ENCODE measurements at places on chromosomes 16 and 17.

DNA sequence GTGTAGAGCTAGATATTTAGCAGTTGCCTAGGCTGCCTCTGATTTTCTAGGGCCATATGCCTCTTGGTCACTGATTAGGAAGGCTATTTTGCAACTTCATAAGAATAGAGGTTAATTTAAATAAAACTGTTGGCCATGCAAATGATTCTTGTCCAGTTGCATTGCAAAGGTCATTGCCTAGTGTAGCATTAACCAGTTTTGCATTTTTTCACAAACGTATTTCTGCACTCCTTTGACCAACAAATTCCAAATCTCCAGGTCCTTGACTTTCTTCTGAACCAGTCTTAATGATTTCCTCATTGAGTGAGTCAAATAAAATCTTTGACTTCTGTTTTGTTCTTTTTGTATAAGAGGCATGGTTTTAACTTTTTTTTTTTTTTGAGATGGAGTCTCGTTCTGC lies 33.5 kb downstream of the ERCC4 start:
- no peak for DNase-seq

DNA sequence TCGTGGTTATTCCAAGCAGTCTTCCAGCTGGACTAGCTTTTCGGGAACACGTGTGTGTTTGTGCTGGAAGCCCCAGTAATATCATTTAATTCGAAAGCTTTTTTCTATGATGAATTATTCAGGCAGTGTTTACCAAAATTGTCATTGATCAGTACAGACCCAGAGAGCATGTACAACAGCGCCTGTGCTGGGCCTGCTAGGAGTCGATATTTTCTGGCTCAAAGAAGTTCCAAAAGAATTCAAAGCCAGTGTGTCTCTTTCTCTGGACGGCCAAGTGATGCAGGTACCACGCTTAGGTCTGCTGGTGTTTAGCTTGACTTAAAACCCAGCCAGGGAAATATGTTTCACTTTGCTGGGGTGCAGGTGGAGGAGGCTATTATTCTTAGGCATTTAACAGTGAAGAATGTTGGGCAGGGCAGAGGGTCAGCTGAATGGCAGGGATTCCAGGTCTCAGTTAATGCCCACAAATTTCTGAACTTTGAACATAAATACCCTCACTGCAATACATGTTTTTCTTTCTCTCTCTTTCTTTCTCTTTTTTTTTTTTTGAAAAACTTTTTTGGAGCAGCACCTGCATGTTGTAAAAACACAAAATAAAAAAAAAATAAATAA lies 401.3 kb downstream of the WWOX start:
- DNase-seq, result no peak

GRCh38 chr16:64206862-64207261 lies 915.0 kb downstream of the CDH11 start:
- no peak for DNase-seq

GRCh38 chr17:67025216-67025792 lies 19.1 kb upstream of the CACNG1 start:
- no peak for DNase-seq

- DNase-seq, result no peak
Measured at GRCh38 chr17:45248132-45248957, 13.5 kb downstream of the SPATA32 start.

GRCh38 chr17:27296428-27296979 lies 2.6 kb downstream of the WSB1 start:
- DNase-seq, result peak; percentile 19

GRCh38 chr16:57618296-57619132 lies 9.9 kb upstream of the ADGRG1 start:
- DNase-seq, result no peak

DNA sequence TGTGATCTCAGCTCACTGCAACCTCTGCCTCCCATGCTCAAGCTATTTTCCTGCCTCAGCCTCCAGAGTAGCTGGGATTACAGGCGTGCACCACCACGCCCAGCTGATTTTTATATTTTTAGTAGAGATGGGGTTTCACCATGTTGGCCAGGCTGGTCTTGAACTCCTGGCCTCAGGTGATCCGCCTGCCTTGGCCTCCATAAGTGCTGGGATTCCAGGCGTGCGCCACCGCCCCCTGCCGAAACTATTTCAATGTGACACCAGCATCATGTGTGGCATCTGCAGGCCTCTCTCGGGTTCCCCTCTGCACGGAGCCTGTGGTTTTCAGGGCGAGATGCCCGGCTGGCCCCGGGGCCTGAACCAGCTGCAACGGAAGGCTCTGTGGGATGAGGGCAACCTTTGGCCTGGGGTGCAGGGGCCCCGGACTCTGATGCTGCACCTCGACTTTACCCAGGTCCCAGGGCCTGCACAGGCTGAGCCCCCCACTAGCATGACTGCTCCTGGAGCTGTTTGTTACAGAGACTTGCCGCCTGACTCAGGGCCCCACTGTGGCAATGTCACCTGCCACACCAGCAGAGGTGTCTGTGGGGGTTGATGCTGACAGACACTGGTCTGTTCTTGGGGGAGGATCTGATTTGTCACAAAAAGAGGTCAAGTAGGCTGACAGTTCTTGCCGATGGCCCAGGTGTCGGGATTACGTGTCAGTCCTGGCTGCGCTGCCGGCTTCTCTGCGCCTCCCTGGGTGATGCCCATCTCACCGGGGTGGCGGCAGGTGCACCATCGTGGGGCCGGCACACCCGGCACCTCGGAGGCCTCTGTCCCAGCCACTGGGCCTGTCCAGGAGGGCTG lies 8.6 kb upstream of the TEX19 start:
- DNase-seq, result no peak

DNA sequence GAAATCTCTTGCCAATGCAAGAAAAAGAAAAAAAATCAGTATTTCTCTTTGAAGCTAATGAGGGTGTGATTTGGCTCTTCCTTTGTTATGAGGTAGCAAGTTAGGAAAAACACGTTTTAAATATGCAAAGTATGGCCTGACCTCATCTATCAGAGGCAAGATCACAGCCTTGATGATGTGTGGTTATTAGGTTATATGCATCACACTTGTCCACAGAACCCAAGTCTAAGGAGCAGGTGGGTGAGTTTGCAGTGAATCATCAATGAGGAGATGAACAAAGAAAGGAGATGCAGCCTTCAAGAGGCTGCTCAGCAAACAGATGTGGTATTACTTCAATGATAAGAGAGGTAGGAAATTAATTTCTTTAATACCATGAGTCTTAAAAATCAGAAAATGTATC lies 594.8 kb upstream of the CDH5 start:
- no peak for DNase-seq

DNA sequence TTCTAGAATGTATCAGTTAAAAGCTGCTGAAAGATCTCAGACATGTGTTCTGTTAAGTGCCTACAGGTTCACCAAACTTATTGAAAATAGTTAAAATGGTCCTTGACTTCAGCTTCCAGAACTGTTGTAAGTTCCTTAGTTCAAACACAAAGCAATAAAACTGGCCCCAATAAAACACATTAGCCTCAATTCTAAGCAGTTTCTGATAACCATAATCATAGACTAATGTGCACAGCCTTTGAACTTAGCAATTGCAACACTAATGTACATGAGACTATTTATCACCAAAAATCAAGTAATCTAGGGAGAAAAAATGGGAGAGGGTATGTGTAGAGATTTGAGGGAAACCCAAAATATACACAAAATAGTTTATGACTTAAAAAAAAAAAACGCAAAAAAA lies 15.4 kb downstream of the PIGL start:
- no peak for DNase-seq

DNA sequence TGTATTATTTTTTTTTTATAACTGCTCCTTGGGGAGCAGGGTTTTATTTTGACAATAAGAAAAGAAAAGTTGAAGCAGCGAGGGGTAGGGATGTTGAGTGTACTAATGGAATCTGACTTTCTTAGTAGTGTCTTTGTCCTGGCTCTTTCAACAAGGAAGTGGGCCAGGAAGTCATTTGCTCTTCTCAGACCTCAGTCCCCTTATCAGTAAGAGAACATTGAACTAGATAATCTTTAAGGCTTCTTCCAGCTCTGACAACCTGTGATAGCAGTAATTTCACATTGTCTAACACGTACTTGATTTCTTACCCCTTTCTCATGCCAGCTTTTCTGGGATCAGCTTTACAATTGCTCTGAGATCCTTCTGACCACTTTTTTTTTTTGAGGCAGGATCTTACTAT lies 8.3 kb downstream of the LIG3 start:
- no peak for DNase-seq

DNA sequence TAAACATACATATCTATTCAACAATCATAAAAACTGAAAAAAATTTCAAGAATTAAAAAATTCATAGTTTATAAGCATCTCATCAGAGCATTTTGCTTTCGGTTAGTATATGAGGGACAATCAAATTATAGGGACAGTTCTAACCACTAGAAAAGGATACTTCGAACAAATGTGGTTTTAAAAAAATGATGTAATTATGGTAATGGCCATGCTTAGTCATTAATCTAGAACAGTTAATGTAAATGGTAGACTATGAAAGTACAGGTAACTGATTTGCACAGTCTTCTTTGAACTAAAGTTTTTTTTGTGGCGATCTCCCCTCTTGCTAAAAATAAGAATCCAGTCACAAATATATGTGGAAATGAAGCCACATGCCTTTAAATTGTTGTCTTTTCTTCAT lies 63.5 kb upstream of the PHOSPHO1 start:
- no peak for DNase-seq

GRCh38 chr17:38327936-38328335 lies 15.8 kb downstream of the GPR179 start:
- no peak for DNase-seq

DNA sequence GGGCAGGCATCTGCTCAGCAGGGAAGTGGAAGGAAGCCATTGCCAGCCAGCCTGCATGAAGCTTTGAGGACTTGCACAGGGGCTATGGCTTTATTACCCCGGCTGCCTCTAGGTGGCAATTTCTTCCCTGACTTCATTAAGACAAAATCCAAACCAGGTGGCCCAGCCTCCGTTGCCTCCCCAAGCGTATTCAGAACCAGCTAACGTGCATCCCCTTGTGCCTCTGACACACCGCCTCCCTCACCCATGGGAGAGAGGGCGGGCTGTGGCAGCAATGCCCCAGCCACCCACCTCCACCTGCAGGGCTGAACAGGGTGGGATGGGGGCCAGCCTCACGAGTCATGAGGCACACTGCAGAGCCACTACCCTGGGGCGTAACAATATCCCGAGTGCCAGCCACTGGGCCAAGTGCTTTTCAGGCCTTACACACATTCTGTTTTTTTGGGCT lies 6.8 kb downstream of the KIFC3 start:
- DNase-seq, result no peak

DNA sequence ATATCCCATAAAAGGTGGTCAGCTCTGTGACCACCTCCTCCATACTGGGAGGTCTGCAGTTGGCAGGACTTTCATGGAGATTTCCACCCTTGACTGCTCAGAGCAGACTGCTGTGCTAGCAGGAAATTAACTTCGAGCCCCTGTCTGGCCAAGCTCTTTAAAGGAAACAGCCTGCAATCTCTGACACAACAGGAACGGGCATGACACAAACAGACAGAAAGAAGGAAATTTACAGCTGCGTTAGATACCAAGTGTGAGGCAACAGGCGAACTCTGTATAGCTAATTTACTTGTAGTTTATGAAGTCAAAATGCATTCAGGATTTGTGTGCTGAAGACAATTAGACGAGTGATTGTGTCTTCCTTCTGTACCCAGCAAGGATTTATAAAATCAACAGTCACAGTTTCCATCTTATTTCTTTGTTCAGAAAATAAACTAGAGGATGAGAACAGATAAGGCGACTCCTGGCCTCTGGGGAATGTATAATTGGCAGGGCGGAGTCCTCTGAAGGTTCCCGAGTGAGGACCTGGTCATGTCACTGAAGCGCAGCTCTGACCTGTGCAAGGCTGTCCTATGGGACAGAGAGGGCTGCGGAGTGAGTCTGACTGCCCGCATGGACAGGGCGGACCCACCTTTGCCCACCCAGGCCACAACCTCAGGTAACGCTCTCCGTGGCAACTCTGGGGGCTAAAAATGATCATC lies 16.1 kb downstream of the WIPI1 start:
- peak; percentile 76 for DNase-seq

- peak; percentile 67 for DNase-seq
Measured at GRCh38 chr17:48597778-48598631, 4.4 kb upstream of the HOXB5 start.

GRCh38 chr16:85209526-85210121 lies 97.4 kb upstream of the CIBAR2 start:
- no peak for DNase-seq

GRCh38 chr16:25433388-25433787 lies 175.7 kb upstream of the ZKSCAN2 start:
- no peak for DNase-seq

- no peak for DNase-seq
Measured at GRCh38 chr17:6255322-6255721, 179.6 kb downstream of the AIPL1 start.

GRCh38 chr17:47822785-47823184 lies 1.2 kb upstream of the OSBPL7 start:
- no peak for DNase-seq

- no peak for DNase-seq
Measured at GRCh38 chr16:5575646-5576245, 478.2 kb upstream of the EEF2KMT start.

DNA sequence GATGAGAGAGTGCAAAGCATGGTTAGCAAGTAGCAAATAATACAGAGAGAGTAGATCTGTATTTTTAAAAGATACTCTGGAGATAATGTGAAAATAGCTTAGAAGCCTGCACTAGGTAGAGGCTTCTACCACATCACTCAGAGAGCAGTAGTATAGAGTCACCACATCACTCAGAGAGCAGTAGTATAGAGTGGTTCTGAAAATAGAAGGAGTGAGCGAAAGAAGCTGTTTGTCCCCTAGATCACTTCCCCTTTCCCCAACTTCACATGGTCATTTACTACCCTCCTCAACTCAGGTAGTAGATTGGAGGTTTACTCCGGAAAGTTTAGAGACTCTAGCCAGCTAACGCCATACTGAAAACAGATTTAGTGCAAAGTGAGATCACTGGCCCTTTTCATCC lies 17.1 kb downstream of the DGKE start:
- DNase-seq, result no peak

GRCh38 chr17:81524039-81524864 lies 3.9 kb upstream of the FSCN2 start:
- no peak for DNase-seq

DNA sequence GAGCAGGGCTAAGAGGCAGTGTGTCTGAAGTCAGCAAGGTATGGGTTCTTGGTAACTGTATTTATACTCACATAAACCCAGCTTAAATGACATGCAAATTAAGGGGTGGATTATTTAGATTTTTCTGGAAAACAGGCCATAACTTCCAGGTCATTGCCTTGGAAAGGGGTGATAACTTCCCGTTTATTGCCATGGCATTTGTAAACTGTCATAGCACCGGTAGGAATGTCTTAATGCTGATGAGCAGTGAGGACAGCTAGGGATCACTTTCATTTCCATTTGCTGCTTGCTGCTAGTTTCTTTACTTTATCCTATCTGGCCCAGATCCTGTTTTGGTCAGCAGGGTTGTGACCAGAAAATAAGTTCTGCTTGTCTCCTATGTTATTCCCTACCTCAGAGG lies 1336.7 kb downstream of the CDH11 start:
- no peak for DNase-seq

GRCh38 chr16:58119509-58119845 lies 9.7 kb downstream of the CFAP20 start:
- DNase-seq, result no peak
